ENCODE measurements at places on chromosomes 3 and 15.

GRCh38 chr15:78461171-78461888 is 23.3 kb downstream of the IREB2 start:
- DNase-seq: no peak

DNA sequence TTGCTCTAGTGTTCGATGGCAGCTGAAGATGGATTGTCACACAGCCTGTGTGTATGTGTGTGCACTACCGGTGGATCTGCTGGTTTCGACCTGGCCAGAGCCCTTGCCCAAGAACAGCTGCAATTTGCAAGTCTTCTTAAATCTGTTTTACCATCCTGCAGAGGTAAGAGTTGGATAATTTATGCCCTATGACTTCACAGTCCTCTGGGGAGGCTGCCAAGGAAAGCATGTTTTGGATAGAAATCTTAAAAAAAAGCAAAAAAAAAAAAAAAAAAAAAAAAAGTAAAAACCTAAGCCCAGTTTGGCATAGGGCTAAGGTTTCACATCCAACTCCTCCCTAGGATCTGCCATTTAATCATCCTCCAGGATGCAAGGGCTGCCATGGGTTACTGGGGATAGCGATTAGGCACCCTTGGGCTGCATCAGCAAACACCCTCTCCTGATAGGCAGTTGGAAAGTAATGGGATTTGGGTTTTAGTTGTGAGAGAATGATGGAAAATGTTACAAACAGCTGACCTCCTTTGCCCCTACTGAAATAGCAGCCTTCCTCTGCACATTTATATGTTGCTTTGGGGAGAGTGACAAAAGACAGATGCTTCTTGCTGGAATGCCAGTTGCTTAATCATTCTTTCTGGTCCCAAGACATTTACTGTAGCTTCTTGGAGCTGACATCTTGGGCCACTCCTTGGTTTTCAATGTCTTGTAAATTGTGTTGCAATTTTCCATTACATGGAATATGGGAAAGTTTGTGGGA is 35.4 kb downstream of the CD200R1L start:
- DNase-seq: peak; percentile 39

DNA sequence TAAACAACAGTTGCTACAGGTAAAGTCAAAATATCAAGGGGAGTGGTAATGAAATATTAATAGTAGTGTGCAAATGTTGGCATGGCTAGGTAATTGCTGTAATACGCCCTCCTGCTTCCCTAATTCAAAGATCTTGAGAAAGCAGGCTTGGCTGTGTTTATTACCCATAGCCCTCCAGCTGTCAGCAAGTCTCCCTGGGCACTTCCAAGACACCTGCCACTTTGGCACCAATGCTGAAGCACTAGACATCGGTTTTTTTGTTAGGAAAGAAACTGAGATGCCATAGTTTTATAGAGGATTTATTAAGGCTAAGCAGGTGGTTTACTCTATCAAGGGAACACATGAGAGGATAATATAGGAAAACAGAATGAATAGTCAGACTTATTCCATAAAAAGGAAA is 64.4 kb downstream of the P2RY1 start:
- DNase-seq: no peak

DNA sequence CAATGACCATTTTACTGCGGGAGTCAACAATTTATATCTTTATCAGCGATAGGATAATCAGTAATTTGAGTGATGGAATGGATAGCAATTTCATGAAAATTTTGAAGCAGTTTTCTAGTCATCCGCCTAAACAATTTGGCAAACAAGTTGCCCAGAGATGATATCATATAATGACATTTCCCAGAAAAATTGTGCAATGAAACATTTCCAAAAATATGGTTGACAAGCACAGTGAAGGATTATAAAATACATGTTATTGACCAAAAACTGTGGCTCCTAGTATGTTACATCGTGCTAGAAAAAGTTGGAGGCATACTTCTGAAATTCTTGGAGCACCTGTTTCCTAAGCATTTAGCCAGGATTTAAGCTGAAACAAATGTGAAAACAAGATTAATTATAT is 145.1 kb downstream of the GHSR start:
- no peak for DNase-seq

- no peak for DNase-seq
Observed at GRCh38 chr3:49172551-49173041, 1.2 kb downstream of the KLHDC8B start.

All from NCI-H226 (cell line).